Esophagus muscularis mucosa (tissue), 4 donors: ENCODE measurements at places on chromosomes 4 and X. TPM values are rescaled to one million over a fixed set of nuclear protein-coding genes. Genes with fewer than 3 reads are reported as not detected.

WDR17 gene
- 4.8 TPM for total RNA-seq

CLDN22 gene
- total RNA-seq = not detected

ANXA5 gene
- total RNA-seq = 283 TPM

VCX3B gene
- not detected for total RNA-seq
